ENCODE measurements at places on chromosomes 16 and 17. TPM values are rescaled to one million over a fixed set of nuclear protein-coding genes. Genes with fewer than 3 reads are reported as not detected.

GRCh38 chr16:68264128-68265077 is at the start of gene SLC7A6:
SLC7A6 (plus strand) TSS chr16:68264526; CDS start chr16:68274727, 10,201 bp downstream.
- H3K27me3 ChIP-seq, result no peaks in the 10 kb centered on the region
- peak within 1 kb of the TSS; percentile 91 for H3K27ac ChIP-seq
- H3K4me1 ChIP-seq, result peaks cover 25% of the 10 kb centered on the region
- DNase-seq, result peak; percentile 78

GRCh38 chr16:50400312-50400966 is 31.7 kb upstream of the BRD7 start:
- H3K4me1 ChIP-seq, result no peaks in the 10 kb centered on the region
- no peaks in the 10 kb centered on the region for H3K36me3 ChIP-seq
- no peak overlapping the region for H3K4me3 ChIP-seq
- no peaks in the 10 kb centered on the region for H3K27me3 ChIP-seq

DNA sequence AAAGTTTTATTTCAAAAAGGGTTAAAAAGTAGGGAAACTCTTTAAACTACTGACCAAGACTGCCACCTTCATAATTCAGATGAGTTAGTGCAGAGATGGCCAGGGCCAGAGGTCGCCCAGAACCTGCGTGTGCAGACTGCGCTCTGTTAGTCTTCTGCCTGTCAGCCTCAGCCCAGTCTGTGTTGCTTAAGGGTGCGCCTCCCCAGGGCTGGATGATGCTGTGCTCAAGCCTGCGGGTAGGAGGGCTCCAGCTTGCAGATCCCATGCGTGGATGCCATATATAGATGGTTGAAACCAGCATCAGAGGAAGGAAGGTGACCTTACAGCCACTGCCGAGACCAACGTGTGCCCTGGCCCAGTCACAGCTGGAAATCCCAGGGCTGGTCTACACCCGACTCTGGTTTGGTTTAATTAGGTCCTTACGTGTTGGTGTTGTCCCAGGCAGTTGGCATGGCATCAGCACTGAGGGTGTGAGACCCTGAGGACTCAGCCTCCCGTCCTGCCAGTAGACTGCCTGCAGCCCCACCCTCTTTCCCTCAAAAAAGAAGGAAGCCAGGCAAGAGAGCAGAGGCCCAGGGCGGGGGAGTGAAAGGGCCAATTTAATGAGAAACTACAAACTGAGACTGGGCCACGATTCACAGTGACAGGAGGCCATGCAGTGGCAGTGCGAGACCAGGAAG is 27.7 kb downstream of the CDIP1 start:
- H3K36me3 ChIP-seq, result peaks cover 12% of the 10 kb centered on the region
- no peak overlapping the region for H3K4me3 ChIP-seq
- H3K27ac ChIP-seq, result no peak overlapping the region
- peaks cover 16% of the 10 kb centered on the region for H3K4me1 ChIP-seq

DNA sequence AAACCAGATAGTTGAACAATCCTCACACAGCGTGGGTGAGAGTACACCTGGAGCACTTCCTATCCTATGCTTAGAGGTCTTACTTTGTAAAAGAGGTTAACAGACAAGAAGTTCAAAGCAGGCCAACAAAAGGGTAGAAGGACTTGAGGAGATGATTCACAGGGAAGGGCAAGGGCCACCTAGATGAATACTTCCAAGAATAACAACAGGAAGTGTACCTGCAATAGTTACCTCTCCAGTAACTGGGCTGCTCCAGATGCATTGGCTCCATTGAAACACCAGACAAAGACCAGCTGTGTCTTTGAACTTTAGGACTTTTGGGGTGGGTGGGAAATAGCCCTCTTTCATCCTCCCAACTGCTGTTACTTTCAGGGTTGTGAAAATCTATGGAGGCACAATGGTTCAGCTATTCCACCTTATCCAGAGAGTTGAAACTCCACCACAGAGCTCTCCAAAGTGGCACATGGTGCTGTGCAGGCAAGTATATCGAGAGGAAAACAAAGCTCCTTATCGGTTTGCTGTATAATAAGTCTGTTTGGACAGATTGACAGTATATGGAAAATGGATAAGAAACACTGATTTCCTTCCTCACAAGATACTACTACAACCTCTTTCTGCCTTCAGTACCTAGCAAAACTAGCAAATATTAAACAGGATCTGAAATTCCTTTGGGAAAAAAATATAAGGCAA is 22.7 kb downstream of the RNF43 start:
- no peak overlapping the region for H3K4me3 ChIP-seq
- peaks cover 7% of the 10 kb centered on the region for H3K4me1 ChIP-seq
- H3K36me3 ChIP-seq, result no peaks in the 10 kb centered on the region
- DNase-seq, result no peak
- peaks cover 6% of the 10 kb centered on the region for H3K27me3 ChIP-seq
- no peak overlapping the region for H3K27ac ChIP-seq

DNA sequence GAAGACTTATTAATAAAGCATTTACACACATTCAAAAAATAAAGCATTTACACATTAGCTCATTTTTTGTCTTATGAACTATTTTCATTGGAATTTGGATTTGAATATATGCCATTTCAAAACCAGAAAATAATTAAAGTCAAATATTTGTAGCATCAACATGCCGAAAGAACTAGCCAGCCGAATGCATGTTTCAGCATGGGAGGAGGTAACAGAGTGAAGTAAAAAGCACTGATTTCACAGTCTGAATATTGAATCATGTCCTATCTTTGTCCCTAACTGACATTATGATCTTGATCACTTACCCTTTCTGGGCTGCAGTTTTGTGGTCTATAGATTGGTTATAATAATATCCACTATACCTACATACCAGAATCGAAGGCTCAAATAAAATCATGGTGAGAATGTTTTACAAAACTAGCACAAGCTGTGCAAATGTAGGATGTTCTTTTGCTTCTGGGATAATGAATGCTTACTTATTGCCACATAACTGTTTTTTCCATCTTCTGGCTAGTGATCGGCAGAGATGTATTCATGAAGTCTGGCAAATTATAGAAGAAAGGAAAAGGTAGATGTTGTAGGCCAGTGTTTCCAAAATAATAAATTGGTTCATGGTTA is 84.7 kb downstream of the TUBD1 start:
- no peak overlapping the region for H3K4me3 ChIP-seq
- H3K4me1 ChIP-seq, result no peaks in the 10 kb centered on the region
- H3K27ac ChIP-seq, result no peak overlapping the region
- H3K36me3 ChIP-seq, result peaks cover 4% of the 10 kb centered on the region

Gene KRTAP1-5
- polyA plus RNA-seq, result not detected

- DNase-seq, result no peak
- no peaks in the 10 kb centered on the region for H3K36me3 ChIP-seq
- H3K27ac ChIP-seq, result no peak overlapping the region
- no peaks in the 10 kb centered on the region for H3K4me1 ChIP-seq
Measured at GRCh38 chr17:74962622-74963394, 9.8 kb downstream of the HID1 start.

DNA sequence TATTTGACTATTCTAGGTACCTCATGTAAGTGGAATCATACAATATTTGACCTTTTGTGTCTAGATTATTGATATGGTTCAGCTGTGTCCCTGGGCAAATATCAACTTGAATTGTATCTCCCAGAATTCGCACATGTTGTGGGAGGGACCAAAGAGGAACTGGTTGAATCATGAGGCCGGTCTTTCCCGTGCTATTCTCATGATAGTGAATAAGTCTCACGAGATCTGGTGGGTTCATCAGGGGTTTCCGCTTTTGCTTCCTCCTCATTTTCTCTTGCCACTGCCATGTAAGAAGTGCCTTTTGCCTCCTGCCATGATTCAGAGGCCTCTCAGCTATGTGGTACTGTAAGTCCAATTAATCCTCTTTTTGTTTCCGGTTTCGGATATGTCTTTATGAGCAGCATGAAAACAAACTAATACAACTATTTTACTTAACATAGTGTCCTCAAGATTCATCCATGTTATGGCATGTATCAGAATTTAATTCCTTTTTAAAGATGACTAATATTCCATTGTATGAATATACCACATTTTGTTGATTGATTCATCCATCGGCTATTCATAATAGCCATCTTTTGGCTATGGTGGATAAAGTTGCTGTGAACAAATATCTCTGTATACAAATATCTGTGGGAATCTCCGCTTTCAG is 129.1 kb downstream of the FTO start:
- H3K4me3 ChIP-seq, result no peak overlapping the region
- no peaks in the 10 kb centered on the region for H3K4me1 ChIP-seq
- H3K36me3 ChIP-seq, result no peaks in the 10 kb centered on the region

Gene DNASE1L2
- polyA plus RNA-seq, result 1.3 TPM

DNA sequence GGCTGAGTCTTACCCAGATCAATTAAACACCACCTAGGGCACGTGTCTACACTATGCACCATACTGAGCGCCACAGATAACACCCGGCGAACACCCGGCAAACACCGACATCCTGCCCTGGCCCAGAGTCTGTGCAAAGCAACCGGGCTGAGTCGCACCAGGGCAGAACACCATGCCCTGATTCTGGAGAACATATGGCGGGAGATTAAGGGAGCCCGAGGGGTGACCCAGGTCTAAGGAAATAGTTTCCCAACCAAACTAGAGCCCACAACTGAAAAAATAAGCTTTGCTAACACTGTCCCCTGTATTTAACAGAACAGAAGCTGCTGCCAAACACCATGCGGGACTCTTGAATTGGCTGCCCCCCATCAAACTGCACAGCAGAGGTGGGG is 22.1 kb downstream of the MYO18A start:
- no peaks in the 10 kb centered on the region for H3K27me3 ChIP-seq
- H3K36me3 ChIP-seq, result no peaks in the 10 kb centered on the region
- no peak overlapping the region for H3K4me3 ChIP-seq
- no peak for DNase-seq

DNA sequence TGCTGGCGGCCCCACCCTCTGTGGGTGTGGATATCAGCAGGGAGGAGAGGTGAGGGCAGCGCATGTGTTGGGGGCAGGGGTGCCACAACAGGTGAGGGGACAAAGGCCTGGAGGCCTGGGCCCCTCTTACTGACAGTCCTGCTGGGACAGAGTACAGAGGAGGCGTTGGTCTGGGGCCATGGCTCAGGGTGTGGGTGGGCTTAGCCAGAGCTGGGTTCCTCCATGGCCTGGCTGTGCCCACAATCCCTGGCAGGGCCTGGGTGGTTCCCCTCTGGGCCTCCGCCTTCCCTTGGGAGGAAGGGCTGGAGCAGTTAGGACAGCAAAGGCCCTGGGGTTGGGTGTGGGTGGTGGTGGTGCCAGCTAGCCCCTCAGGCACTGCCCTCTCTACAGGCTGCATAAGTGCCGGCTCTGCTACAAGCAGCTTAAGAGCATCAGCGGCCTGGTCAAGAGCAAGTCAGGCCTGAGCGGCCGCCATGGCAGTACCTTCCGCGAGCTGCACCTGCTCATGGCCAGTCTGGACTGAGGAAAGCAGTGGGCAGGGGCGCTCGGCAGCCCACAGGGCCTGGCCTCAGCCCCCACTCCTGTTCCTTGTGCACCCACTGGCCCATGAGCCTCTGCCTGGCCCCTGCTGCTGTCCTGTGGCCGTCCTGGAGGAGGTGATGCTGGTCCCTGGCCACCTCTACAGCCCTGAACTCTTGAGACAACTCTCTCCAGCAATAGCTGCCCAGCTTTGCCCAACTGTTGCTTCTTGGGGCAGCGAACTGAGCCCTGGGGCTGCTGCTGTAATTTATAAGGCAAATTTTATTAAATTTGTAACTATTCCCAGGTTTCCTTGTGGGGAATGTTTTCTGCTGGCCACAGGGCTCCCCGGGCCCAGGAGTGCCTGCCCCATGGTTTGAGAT is 21.1 kb downstream of the KATNB1 start:
- no peak for DNase-seq
- no peaks in the 10 kb centered on the region for H3K27me3 ChIP-seq
- no peak overlapping the region for H3K27ac ChIP-seq
- no peaks in the 10 kb centered on the region for H3K4me1 ChIP-seq
- H3K4me3 ChIP-seq, result no peak overlapping the region
- H3K36me3 ChIP-seq, result peaks cover 42% of the 10 kb centered on the region

Gene ABCA8
- 0.99 TPM for polyA plus RNA-seq
